ENCODE measurements at places on chromosomes 7 and 10.

DNA sequence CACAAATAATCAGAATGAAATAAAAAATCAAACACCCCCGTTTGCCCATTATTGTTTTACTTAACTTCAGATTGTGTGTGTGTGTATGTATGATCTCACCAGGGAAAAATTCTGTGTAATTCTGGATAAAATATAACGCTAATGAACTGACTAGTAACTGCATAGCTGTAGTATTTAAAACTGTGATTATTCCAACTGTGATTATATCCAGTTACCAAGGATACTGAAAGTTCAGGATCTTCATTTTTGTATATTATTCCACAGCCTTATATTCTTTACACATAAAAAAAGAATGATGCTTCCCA is 2.9 kb downstream of the TWIST1 start:
- no peak for DNase-seq

- DNase-seq, result no peak
These were observed 194.0 kb upstream of the AHR start for GRCh38 chr7:17104419-17104818.

- DNase-seq, result no peak
These were observed 41.3 kb upstream of the GLI3 start for GRCh38 chr7:42278344-42278743.

DNA sequence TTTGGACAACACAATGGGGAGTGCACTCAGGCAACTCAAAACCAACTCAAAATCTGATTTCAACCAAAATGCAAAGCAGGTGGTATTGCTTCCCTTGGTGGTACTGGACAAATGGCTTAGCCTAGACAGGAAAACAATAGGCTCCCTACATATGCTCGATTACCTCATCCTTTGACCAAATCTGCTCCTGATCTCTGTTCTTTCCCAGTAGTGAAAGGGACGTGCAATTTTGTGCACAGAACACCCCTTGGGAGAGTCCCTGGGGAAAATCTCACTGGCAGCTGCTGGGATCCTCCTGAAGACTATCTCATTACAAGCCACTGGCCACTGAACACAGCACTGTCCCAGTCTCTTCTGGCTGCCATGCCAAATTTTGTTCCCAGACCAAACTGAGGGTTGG is 149.2 kb upstream of the VSTM2A start:
- no peak for DNase-seq

- no peak for DNase-seq
These were observed 170.3 kb upstream of the CELF2 start for GRCh38 chr10:10847387-10847786.

DNA sequence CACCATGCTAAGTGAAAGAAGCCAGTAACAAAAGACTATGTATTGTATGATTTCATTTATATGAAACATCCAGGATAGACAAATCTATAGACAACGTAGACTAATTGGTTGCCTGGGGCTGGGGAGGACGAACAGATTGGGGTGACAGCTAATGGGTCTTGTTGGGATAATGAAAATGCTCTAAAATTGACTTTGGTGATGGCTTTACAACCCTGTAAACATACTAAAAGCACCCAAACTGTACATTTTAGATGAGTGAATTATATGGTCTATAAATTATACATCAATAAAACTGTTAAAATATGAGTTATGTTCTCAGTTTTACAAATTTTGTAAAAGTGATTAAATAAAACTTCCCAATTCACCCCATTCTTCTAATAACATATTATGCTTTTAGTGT is 261.5 kb downstream of the ELMO1 start:
- no peak for DNase-seq

DNA sequence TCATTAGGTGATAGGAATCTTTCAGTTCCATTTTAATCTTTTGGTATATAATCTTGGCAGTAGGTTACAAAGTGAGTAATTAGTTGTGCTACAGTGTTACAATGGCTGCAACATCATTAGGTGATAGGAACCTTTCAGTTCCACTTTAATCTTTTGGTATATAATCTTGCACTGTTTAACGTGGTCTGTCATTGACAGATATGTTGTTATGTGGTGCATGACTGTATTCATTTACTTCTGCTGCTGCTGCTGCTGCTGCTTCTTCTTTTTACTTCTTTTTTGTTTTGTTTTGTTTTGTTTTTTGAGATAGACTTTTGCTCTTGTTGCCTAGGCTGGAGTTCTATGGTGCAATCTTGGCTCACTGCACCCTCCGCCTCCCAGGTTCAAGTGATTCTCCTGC is 28.6 kb downstream of the ST7 start:
- DNase-seq, result no peak

DNA sequence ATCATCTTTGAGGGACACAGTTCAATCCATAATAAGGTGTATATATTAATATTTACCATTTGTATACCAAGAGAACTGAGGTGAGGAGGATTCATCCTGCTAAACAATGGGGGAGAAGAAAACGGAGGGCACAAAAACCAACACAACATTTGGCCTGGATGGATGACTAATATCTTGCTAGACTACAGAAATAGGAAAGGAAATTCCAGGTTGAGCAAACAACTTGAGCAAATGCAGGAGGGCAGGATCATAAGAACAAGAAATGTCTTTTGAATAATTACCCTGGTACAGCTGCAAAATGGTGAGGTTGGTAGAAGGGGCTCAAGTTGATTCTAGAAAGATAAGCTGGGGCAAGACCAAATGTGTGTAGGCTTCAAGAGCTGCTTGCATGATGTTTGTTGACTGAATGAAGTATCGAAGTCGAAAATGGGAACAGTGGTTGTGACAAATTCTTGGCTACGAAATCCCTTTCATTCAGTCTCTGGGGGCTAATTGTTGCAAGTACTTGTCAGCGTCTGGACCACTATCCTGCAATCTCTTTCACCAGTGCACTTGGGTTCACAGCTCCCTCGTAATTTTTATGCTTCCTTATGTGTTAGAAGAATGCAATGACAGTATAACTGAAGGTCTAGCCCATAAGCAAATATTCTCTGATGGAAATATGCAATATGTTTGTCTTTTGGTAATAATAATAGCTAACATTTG is 176.2 kb downstream of the PTEN start:
- DNase-seq, result no peak
